Globus pallidus (tissue), 1 donor: ENCODE measurements at places on chromosomes 3 and 15.

DNA sequence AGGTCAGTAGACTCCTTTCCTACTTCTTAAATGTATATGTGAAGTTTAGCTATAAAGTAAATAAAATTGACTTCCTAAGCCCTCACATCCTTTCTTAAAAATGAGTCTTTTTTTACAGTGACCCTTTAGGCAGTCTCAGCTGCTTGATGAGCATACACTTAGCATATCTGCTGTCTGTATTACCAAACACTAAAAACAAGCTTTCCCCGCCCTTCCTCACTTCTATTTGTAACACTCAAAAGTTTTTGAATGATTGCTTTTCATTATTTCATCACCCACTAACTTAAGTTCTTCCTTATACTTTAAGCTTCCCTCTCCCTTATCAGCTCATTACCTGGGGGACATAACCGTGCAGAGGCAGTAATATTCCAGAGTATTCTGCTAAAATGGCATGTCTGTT lies 89.4 kb downstream of the PLOD2 start:
- no peak for DNase-seq

DNA sequence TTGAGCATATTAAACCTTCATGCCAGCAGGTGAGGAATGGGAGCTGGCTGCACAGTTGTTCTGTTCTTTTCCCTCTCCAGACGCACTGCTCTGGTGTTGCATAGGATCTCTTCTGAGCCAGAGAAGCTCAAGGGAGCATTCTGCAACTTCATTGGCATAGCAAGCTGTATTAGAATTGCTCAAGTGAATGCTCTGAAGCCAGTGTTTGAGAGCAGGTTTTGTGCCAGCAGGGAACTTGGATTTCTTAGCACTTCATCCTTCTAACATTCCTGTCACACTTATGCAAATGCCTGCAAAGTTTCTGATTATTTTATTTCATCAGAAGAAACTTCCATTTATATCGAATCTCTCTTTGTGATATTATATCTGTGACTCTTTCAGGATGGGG lies 366.6 kb downstream of the AGBL1 start:
- DNase-seq = no peak

- DNase-seq = no peak
These were observed 551.6 kb downstream of the ZIC1 start for GRCh38 chr3:147960786-147961185.

DNA sequence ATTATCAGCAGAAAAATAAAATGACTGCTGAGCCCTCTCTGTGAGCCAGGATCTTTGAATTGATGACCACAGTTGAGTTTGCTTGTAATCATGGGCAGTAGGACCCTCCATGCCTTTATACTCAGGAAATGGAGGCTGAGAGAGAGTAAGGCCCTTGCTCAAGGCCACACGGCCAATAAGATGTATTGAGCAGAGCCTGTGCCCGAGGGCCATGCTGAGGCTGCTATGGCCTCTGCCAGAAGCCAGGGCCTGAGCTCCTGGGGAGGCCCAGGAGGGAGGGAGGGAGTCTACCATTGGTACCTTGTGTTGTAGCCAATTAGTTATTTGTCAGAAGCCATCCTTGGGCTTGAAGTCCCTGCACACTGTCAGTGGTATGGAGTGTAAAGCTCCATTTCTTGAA lies 151.4 kb downstream of the DNAJB8 start:
- DNase-seq = no peak

- no peak for DNase-seq
These were observed 9.7 kb downstream of the WDR5B start for GRCh38 chr3:122406198-122406597.

- no peak for DNase-seq
These were observed 44.4 kb downstream of the PIAS1 start for GRCh38 chr15:68098465-68098864.

DNA sequence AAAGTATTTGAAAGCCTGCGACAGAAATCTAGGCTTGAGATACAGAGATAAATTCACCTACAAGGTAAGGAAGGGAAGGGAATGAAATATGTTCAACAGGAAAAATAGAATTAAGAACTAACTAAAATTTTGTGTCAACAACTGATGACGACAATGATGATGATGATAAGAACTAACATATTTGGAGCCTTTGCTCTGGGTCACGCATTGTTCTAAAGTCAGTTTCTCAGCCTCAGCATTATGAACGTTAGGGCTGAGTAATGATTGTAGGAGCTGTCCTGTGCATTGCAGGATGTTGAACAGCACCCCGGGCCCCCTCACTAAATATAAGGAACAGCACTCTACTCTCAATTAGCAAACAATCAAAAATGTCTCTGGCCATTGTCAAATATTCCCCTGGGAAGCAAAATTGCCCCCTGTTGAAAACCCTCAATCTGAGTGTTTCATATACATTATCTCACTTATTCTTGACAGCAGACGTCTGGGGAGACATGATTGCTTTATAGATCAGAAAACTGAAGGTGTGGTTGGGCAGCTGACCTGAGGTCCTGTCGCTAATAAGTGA lies 88.5 kb downstream of the ERC2 start:
- no peak for DNase-seq

GRCh38 chr3:120364821-120365220 lies 15.7 kb upstream of the LRRC58 start:
- DNase-seq = no peak

GRCh38 chr3:29141918-29142275 lies 139.0 kb upstream of the RBMS3 start:
- no peak for DNase-seq

- DNase-seq = no peak
These were observed 5.2 kb downstream of the KBTBD13 start for GRCh38 chr15:65081758-65082157.

- DNase-seq = no peak
These were observed 382.5 kb downstream of the TBC1D5 start for GRCh38 chr3:17359911-17360310.

DNA sequence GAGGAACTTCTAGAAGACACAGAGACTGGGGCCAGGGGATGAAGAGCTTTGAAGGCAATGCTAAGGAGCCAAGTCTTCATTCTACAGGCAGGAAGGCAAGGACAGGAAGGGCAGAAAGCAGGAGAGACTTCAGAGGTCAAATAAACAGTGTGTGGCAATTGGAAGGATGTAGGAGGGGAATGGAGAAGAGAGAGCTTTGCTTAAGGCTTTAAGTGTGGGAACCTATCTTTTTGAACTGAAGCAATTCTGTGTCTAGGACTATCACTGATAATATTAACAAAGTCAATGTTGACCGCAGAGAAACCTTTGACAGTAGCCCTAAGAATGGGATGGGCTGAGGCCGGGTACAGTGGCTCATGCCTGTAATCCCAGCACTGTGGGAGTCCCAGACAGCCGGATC lies 325.0 kb downstream of the FOXP1 start:
- no peak for DNase-seq

- DNase-seq = no peak
These were observed 2.5 kb downstream of the HYAL2 start for GRCh38 chr3:50319894-50320625.

DNA sequence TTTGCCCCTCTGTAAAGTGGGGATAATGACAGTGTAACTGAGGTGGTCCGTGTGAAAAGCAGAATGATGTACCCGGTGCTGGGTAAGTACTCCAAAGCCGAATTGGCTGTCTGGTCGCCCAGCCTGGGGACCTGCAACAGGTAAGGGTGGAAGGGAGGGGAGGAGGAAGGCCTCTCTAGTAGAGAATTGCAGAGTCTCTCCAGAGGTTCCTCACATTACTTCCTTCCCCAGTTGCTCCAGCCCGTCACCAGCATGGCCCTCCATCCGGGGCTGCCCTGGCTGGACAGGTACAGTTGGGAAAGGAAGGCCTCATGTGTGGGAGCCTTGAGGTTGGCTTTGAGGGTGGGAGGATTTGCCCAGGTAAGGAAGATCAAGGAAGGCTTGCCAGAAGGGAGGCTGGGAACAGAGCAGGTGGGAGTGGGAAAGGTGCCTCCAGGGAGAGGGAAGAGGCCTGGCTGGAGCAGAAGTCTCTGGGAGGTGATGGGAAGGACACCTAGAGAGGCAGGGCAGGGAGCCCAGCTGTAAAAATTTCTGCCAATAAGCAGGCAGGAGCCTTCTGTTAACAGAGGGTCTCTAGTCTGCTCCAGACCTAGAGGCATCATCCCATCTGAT lies 1.7 kb upstream of the PSTPIP1 start:
- DNase-seq = no peak

DNA sequence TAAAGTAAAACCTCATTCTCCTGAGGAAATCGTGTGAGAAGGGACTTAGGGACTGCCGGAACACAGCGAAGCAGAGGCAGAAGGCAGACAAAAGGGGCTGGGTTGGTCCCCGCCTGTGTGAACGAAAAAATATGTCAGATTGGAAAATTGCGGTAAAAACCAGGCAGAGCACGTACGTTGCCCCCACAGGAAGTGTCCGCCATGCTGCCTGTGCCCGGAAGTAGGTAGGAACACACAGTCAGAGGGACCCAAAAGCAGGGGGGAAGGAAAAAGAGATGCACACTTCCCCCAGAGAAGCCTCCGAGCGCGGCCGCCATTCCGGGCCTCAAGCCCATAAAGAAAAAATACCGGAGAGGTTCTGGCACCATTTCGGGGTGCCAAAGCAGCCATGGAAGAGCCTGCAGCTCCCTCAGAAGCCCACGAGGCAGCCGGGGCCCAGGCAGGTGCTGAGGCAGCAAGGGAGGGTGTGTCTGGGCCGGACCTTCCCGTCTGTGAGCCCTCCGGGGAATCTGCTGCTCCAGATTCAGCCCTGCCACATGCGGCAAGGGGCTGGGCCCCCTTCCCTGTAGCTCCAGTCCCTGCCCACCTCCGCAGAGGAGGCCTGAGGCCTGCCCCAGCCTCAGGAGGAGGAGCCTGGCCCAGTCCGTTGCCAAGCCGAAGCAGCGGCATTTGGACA lies at the start of gene MKRN3:
MKRN3 (plus strand) TSS at position 280 of the 676 bp plus-strand sequence; CDS start at position 389, 109 bp downstream.
- peak; percentile 79 for DNase-seq

GRCh38 chr3:161366094-161366493 lies 5.2 kb downstream of the SPTSSB start:
- no peak for DNase-seq

GRCh38 chr15:83471307-83471866 lies 24.2 kb downstream of the SH3GL3 start:
- DNase-seq = no peak

- DNase-seq = no peak
These were observed 417.7 kb upstream of the TBL1XR1 start for GRCh38 chr3:177615015-177615414.

- DNase-seq = no peak
These were observed 672.0 kb downstream of the PLOD2 start for GRCh38 chr3:145489011-145489410.

GRCh38 chr15:88649286-88649733 lies 10.5 kb downstream of the ISG20 start:
- DNase-seq = peak; percentile 93

GRCh38 chr15:45612790-45613415 lies 21.9 kb upstream of the SQOR start:
- no peak for DNase-seq

GRCh38 chr3:98596541-98597500 lies 3.4 kb upstream of the CPOX start:
- no peak for DNase-seq

DNA sequence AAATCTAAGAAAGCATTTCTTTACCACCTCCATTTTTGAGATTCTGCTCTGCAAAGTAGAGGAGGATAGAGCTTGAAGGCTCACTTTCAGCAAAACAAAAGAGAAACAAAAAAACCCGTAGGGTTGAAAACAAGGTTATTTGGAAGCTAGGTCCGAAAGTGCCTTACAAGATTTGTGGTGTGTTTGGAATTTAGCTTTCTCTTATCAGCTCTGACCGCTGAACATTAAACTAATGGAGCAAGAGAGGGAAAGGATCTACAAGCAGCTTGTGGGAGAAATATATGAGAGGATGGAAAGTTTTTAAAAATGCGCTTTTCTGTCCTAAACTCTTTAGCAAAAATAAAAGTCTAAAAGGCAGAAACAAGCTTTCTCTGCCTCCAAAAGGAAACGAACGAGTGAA lies 545.5 kb downstream of the NTRK3 start:
- DNase-seq = no peak

GRCh38 chr3:129050556-129051295 lies 9.9 kb upstream of the GP9 start:
- DNase-seq = no peak

GRCh38 chr3:125045194-125045593 lies 10.6 kb downstream of the HEG1 start:
- DNase-seq = no peak

- DNase-seq = no peak
These were observed 6.6 kb upstream of the BCL2L10 start for GRCh38 chr15:52118969-52119749.

- no peak for DNase-seq
These were observed 26.3 kb downstream of the B3GNT5 start for GRCh38 chr3:183279371-183279770.

GRCh38 chr3:167733961-167734497 lies 663 bp downstream of the PDCD10 start:
- no peak for DNase-seq

- no peak for DNase-seq
These were observed 93.7 kb downstream of the ZNF280D start for GRCh38 chr15:56639631-56640030.

DNA sequence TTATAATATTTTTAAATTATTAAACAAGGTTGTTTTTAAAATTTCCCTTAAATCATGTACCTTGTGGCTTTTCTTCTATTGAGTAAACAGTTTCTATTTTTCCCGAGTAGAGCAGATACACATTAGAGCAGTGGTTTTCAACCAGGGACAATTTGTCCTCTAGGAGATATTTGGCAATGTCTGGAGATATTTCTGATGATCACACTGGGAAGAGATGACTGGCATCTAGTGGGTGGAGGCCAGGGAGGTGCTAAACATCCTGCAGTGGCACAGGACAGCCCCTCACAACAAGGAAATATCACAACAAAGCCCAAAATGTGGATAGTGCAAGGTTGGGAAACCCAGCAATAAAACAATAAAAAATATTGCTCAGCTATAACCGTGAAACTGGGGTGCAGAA lies 113.0 kb upstream of the PTPRG start:
- DNase-seq = no peak

GRCh38 chr3:43951813-43952212 lies 261.1 kb downstream of the ABHD5 start:
- no peak for DNase-seq

DNA sequence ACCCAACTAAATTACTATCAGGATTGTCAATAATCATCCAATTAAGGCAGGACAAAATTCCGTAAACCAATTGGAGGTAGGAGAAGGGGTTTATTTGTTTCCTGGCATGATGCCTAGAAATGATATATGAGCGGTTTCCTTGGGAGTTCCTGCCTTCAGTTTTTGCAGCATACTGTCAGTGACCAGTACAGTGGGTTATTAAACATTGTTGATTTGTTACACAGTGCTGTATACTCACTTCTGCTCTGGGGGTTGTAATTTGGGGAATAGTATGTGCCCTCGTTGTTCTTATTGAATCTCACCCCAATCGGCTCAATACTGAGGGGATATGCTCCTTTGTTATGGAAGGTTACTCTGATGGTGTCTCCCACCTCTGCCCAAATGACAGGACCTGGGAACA lies 22.2 kb downstream of the CP start:
- DNase-seq = no peak

DNA sequence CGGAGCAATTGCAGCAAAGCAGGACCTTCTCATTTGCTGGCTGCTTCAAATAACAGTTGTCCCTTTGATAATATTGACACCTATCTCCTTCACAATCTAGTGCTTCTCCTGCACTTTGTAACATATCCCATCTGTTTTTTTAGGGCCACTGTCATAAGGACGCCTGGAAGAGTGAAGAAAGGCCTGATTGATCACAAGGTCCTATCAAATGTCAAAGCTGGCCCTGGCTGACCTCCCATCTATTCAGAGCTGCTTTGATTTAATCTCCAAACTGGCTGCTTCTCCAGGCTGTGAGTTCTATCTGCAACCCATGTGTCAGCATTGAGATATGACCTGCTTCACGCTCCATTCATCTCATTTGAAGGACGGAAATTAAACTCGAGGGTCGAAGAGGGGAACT lies 601.2 kb upstream of the KCNMB2 start:
- no peak for DNase-seq
